Activated CD4-positive, alpha-beta T cell treated with anti-CD3 and anti-CD28 coated beads for 48 hours (primary cell): ENCODE measurements at places on chromosomes 11 and 22.

- no peak for DNase-seq
Measured at GRCh38 chr11:54558407-54558806, 45.4 kb downstream of the OR4C46 start.

DNA sequence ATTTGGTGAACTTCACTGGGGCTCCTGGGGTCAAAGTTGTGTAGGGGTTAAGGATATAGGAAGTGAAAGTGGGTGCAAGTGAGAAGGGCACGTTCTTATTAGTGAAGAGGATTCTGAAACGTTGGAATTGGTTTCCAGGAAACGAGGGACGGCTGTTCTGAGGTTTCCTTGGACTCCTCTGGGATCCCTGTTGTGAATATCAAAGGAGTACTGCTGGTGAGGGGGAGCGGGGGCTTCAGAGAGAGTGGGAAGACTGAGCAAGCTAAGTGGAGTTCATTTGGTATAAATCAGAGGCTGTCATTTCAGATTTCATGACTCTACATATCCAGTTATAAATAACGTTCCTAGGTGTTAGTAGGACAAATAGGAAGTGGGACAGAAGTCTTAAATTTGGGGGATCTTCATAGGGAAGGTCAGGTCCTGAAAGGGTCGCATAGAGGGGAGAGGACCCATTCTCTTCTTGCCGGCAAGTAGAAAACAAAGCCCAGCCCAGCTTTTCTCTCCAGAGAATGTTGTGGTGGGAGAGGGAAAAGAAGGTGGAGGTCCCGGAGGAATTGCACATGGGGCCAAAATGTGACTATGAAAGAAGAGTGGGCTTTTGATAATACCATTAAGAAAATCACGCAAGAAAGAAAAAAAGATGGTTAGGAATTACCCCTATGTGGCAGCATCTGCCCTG is 1.1 kb upstream of the NELL1 start:
- no peak for DNase-seq

DNA sequence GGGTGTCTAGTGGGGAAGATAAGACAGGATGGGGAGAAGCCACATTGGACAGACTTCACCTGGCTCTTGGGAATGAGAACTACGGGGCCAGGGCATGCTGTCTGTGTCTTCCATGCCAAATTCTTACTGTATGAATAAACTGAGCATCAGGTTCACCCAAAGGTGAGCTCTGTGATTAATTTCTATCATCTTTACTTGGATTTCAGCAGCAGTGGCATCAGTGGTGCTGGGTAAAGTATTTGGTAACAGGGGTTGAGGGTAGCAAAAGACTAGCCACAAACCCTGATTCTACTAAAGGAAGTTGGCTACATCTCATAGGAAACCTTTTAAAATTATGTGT is 38.8 kb downstream of the IRAG1 start:
- no peak for DNase-seq

GRCh38 chr11:65962141-65962564 is 619 bp downstream of the SART1 start:
- no peak for DNase-seq

- DNase-seq, result no peak
Measured at GRCh38 chr11:9953994-9954626, 290.2 kb downstream of the SWAP70 start.

- no peak for DNase-seq
Measured at GRCh38 chr11:105265845-105266244, 126.3 kb upstream of the CARD18 start.
